Activated T-helper 1 cell treated with Interleukin-2 at 50 U/mL for 16 hours (primary cell): ENCODE measurements at places on chromosomes 4 and X.

DNA sequence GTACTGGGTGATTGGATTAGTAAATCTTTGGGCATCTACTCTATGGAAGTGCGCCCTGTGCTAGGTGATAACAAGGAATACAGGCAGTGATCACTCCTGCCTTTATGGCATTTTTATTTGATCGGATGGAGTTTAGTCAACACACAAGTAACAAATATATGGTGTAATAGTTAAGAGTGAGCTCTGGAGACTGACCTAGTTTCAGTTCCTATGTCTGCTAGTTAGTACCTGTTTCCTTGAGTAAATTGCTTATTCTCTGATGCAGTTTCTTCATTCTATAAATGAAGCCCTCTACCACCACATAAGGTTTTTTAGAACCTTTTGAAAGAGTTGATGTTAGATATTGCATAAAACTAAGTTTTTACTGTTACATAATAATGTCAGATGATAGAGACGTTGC, 134.6 kb downstream of the KDM6A start:
- no peak for DNase-seq

DNA sequence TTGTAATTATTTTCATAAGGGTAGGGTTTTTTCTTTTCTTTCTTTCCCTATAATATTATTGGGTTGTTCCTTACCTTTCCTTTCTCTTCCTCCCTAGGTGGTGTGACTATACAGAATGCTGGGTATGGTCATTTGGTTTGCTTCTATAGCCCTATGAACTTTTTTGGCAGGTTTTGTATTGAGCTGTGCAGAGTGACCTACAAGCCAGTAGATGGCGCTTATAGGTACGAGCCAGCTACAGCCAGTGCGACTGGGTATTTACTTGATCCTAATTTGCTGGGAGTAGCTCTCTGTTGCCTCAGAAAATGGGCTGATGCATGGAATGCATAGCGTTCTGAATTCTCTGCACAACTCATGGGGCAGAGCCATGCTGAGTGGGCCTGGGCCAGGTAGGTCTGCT, 423.3 kb downstream of the MAGEE1 start:
- no peak for DNase-seq

- DNase-seq = no peak
Measured at GRCh38 chrX:130085551-130086446, 24.5 kb downstream of the ELF4 start.

DNA sequence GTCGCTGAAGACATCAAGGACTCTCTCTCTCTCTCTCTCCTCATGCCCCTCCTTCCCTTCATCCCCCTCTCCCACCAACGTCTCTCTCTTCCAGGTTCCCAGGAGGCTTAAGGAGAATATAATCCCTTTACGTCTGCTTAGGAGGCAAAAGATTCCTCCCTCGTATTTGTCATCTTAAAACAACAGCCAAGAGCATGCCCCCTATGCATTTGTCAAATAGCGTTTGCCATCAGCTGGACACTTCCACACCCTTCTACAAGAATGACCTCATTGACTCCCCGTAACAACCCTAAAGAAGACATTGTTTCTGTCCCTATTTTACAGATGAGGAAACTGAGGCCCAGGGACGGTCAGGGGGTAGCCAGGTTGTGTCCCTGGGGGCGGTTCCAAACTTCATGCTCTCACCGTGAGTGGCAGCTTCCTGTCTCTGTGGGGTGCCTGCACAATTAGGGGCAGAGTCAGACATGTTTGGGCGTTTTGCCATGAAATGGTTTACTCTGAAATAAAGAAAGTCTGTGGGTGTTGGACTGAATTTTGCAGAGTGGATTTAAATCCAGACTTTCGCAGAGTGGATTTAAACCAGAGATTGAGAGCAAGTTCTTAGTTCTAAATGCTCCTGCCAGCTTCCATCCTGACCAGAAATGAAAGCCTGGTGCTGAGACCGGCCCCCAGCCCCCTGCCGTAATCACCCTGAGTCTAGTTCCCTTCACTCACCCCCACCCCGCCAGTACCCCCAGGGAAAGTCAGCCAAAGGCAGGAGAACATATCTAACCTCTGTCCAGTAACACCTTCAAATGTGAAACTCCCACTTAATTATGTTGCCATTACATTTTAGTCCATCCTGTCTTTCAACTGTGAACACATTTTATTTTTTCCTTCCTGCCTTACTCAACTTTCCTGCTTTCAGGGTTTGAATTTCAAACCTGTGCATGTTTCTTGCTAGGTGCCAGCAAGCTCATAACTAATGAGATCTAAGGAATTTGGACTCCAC, 44.3 kb upstream of the TBL1X start:
- DNase-seq = no peak

DNA sequence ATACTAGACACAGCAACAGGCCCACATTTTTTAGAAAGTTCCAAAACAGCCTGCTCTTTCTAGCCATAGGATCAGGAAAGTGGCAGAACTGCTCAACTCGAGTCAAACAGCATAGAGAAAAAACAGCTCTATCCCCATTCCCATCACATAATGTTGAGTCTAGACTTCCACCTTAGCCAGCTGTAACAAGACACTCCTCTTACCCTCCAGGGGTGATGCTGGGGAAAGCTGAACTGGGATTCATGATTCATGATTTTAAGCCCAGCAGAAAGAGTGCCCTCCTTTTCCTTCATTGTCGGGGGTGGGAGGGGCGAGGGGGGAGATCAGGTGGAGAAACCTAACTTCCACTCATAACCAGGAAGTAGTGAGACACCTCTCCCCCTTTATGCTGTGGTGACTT, 86.1 kb downstream of the CENPC start:
- no peak for DNase-seq
